Stimulated activated CD8-positive, alpha-beta memory T cell treated with anti-CD3 and anti-CD28 coated beads, Interleukin-4, amount 100 ng/mL, for 1 hour (primary cell): ENCODE measurements at places on chromosomes 2 and 18.

DNA sequence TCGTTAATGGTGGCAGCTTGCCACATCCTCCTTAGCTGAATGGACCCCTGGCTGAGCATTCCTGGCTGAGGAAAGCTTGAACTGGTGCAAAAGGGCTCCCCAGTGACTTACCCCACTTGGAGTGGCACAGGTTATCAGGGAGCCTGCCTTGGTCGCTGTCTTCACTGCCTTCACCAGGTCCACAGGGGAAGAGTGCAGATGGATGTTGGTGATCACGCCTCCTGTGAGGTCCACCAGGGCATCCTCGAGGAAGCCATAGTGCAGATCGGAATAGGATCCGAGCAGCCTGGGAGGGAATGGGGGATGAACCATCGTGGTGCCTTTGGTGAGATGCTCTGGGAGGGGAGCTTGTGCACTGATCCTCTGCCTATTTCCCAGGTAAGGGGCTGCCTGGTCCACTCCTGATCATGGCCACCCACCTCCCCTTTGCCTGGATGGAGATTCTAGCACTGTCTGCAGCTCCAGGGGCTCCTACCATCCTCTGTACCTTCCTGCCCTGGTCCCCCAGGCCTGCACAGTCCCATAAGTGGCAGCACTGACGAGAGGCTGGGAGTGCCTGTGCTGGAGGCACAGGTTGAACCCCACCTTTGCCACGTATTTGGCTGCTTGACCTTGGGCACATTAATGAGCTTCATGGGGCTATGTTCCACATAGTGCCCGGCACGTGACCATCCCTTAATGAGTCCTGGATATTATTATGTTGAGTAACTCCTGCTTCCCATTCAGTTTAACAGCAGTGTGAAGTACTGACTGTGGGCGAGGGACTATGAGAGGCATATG is 43.0 kb downstream of the CAPN13 start:
- DNase-seq, result no peak

DNA sequence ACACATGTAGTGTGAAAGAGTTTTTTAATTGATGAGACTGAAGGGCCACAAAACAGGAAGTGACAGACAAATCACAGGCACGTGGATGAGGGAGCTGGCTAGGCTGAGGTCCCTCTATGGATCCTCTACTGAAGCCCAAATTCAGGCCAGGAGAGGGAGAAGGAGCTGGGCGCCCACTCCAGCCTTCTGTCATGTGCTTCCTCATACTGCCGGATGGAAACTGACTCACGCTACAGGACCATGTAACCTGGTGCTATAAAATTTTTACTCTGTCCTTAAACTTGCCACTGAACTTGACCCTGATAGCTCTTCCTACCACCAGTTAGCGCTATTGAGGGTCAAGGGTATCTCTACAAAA is 31.3 kb downstream of the PSTPIP2 start:
- no peak for DNase-seq

DNA sequence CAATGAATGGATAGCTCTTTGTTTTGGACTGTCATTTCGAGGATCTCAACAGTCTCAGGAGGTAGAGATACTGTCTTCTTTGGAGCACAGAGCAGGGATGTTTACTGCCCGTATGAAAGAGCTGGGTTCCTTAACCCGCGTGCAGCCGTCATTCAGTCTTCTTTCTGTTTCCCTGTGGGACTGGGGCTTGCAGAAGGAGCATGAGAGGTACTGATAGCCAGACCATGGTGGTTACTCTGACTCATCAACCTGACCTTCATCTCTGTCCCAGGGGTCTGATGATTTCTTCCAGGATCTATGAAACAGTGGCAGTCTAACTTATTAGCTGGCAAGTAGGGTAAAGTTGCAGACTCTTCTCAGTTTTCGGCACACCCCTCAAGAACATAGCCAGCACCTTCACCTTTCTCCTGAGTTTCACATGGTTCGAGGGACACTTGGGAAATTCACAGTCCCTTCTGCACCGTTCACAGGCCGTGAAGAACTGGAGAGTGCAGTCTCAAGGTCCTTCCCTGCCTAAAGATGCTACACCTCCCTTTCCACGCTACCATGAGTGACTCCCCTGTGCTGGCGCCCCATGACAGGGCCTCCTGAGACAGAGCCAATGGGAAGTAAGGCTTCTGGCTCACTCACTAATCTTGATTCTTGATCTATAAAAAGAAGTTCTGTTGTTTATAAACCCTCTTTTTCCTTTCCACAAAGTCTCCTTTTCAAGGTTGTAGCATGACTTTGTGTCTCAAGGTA is 226.2 kb downstream of the MC4R start:
- no peak for DNase-seq

DNA sequence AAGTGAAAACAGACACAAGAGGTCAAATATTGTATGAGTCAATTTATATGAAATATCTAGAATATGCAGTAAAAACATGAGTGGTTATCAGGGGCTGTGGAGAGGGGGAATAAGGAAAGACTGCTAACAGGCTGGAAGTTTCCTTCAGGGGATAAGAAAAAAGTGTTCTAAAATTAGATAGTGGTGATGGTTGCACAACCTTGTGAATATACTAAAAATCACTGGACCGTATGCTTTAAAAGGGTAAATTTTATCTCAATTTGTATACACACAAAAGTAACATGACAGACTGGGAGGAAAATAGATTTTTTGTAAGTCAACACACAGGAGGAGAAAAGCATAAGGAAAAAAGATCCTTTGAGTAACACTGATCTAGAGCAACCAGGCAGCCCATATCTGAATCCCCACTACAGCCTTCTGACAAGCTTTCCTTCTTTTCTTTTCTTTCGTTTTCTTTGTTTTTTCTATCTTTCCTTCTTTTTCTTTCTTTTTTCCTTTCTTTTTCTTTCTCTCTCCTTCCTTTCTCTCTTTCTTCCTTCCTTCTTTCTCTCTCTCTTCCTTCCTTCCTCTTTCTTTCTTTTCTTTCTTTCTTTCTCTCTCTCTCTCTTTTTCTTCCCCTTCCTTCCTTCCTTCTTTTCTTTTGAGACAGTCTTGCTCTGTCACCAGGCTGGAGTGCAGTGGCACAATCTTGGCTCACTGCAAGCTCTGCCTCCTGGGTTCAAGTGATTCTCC is 95.4 kb downstream of the AAK1 start:
- no peak for DNase-seq

GRCh38 chr2:67259556-67260342 is 137.4 kb upstream of the ETAA1 start:
- no peak for DNase-seq

DNA sequence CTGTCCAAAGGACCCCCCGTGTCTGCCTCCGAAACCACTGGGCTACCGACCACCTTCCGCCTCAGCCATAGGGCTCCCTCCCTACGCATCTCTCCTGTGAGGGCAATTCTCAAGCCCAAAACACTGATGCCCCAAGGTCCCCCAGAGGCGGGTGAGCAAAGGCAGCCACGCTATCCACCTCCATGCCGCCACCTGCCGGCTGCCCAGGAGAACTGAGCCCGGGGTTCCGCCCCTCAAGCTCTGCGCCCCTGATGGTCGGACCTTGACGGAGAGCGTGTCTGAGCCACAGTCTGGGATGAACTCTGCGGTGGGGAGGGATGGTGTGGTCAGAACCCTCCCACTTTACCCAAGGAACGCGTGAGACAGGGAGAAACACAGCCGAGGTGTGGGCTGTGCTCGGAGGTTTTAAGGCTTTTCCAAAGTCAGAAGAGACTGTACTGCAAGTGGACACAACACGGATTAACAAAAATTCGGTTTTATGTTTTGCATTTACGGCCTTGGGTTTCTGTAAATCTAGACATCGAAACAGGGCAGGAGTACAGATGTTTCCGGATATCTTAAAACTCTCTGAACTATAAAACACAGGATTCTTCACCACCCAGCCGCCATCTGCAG is 114.1 kb downstream of the ZNF516 start:
- DNase-seq, result no peak

- DNase-seq, result no peak
These were observed at the start of gene FBLN7 for GRCh38 chr2:112138159-112139032. Gene FBLN7 (plus strand): TSS chr2:112138385. CDS start chr2:112138656, 271 bp downstream.

DNA sequence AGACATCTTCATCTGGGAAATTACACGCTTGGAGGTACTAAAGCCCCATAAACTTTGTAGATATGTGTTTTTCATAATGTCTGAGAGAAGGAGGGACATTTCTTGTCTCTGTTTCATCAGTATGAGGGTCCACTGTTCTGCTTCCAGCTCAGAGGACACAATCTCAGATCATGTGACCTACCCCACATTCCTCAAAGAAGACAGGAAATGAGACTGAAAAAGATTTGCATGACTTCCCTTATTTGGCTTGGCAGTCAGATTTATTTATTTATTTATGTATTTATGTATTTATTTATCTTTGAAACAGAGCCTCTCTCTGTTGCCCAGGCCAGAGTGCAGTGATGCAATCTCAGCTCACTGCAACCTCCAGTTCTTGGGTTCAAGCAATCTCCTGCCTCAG is 463.7 kb upstream of the RGPD4 start:
- DNase-seq, result no peak

DNA sequence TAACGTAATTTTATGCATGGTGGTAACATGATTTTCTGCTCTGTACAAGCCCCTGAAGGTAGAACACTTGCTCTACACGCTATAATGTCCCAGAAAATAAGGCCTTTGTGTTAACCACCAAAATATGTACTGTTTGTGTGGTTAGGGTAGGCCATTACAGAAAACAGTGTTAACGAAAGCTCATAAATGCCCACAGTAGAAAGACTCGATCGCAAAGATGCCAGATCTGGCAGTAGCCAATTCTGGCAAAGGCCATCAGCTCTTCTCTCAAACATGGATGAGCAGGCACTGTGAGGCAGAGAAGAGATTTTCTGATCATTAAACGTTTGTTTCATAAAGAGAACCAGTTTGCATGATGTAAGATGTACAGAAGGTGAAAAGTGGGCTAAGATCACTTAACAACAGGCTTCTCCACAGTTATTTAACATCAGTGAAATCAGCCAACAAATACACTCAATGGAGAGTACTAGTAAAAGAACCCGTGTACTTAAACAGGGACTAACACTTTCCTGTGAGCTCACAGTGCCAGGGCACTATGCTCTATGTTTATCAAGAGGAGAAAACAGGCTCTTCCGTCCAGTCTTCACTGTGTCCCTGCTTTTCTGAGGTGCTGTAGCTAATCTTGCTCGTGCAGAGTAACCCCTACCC is 80.3 kb downstream of the SPRED2 start:
- no peak for DNase-seq

DNA sequence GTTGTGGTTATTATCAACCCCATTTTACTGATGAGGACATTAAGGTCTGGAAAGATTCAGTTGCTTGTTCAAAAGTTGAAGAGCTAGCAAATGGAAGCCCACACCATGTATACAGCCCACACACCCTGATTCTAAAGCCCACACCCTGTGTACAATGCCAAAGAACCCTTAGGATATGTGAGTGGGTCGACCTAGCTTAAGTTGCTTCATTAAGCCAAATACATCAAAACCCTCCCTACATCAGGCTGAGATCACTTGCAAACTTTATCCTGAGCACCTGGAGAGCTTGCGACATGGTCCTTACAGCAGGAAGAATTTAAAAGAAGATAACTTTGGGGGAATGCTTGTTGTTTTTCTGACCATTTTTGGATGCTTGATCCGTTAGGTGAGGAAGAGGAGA is 435 bp upstream of the ARHGAP25 start:
- DNase-seq, result no peak

GRCh38 chr2:142130111-142131009 is 456 bp downstream of the LRP1B start:
- DNase-seq, result no peak

DNA sequence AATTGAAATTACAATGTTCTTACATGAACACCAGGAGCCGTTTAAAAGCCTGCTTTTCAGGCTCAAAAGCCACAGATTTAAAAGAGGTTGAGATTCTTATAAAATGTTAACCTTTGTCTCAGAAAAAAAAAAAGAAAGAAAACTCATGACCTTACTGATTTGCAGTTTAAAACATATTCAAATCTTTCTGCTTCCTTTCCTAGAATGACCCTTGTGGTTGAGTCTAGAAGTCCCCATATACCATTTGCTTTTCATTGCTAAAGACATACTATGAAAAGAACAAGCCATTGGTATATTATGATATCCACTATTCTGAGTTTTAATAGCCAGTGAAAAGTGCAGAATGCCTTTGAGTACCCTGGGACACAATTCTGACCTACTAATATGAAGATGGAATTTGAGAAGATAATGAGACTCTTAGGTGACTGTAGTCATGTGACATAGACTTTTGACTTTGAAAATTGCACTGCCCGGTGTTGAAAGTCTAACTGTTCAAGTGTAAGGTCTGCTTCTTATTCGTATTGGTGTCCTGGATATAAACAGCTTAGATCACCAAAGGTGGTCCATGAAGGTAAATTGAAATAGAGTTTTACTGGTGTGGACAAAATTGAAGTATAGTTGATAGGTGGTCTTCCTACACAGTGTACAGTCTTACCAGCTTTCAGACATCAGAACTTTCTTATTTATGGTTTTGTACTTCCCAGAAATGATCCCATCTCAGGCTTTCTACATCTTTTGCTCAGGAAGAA is 117.0 kb downstream of the DOCK10 start:
- no peak for DNase-seq

DNA sequence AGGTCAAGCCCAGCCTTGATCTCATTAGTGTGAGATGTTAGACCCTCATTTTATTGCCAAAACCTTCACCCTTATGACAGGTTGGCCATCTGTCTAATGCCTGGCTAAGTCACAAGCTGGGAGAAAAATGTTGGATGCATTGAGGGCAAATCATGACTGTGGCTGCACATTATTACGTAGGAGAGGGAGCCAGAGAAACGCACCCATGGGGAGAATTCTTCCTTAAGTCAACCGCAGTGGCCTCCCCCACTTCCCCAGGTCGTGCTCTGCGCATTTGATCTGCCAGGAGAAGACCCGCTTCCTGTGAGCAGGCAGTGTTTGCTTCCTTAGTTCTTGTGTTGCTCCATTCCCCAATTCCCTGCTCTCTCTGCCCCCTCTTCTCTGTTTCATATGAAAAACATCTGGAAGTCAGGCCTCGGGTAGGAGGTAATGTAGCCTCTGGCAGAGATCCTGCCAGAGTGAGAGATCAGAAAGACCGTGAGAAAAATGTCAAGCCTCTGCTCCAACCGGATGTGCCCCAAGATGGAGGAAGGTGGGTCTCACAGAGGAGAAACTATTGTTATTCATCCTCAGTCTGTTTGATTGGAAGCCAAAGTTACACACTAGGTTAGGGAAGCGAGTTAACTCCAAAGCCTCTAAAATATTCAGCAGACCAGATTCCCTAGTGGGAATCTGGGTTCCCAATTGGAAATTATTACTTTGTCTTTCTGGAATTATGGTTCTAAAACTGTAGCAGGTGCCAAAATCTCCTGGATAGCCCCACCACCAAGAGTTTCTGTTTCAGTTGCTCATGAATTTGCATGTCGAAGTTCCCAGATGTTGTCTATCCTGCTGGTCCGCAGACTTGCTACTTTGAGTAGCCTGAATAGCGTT is 144.3 kb upstream of the PELI1 start:
- DNase-seq, result no peak
